ENCODE measurements at places on chromosomes 2 and 18.

DNA sequence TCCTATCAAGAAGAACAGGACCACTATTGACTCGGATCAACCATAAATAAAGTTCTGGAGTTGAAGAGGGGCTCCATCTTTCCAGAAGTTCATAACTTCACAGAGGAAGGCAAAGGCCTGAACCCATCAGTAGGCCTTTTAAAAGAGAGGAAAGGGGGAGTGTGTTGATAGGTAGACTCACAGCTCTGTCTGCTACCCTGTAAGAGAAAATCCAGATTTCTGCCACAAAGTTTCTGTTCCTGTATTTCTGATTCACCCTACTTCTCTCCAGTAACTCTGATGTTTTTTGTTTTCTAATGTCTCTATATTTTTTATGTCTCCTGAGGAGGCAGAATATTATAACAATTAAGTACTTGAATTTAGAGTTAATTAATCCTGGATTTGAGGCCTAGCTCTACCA is 564.0 kb downstream of the TNS1 start:
- no peak for DNase-seq

DNA sequence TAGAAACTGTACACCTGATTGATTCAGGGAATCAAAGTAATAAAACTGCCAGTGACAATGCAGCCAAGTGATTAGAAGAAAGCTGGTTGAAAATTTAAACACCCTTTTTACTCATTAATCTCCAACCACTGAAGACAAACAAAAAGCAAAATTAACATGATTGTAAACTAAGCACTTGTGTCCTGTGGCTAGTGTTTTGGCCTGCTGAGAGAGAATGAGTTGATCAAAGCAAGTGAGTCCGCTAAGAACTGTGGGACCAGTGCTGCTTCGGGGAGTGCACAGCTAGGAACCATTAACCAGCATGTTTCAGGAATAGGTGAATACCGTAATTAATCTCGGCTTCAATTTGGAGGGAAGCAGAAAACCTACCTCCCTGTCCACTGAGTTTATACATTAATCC is 13.6 kb upstream of the PAPOLG start:
- DNase-seq: no peak

DNA sequence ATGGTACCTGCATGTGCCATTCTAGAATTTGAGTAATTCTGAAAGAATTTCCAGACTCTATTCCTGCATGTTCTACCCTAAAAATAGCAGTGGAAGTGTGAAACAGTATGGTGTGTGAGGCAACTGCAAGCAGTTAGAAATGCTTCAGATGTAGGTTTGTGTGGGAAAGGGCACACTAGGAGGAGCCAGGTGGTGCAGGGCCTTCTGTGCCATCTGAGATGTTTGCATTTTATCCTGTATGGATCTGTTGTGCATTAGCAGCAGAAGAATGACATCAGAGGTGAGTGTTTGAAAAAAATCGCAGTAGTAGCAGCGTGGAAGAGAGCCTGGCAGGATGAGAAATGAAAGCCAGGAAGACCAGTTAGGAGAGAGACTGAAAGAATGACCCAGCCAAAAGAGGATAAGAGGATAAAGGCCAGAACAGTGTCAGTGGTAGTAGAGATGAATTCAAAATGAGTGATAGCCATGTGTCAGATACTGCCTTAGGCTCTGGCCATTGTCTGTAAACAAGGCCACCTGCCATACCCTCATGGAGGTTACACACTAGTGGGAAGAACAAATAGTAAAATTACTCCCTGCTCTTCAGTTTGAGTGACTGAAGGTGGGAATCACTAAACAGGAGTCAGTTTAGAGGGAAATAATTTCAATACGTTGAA is 142.2 kb downstream of the PKP4 start:
- DNase-seq: peak; percentile 78

DNA sequence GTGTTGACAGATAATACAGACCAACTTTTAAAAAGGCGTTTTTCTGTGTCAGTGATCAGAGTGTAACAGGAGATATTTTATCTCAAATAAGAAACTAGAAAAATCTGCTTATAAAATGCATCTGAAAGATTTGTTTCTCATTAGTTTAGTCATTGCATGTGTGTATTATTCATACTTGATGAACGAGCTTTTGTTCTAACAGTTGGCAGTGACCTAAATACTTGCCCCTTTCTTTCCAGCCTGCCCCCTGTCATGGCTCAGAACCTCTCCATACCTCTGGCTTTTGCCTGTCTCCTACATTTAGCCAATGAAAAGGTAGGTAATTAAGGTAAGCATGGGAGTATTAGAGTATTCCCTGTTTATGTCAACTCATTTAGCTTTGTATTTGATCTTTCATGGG is 33.6 kb downstream of the NCAPH start:
- no peak for DNase-seq

DNA sequence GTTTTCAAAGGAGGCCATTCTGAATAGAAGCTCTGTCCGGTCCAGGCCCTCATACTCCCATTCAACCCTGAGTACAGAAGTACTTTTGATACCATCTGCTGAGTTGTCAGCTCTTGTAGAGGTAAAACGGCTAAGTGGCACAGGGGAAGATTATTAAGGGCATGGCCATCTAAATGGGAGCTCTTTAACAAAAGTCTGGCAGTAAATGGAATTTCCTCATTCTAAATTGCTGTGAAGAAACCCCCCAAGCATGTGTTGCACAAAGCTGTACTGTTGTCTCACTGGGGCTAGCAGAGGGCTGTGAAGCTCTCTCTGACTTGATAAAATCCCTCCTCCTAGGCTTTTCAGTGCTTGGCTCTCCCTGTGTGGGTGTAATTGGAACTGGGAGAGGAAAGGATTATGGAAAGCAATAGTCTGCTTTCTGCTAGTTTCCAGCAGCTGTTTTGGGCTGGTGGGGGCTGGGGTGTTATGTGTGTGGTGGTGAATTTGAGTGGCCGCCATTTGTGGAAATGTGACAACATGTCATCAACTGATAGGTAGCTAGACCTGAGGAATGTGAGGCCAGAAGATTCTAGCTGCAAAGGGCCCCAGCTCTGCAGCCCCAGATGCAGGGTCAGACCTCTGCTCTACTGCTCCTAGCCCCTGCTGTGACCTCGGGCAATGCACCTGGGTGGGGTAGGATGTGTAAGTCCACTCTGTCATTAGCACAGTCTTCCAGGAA is 65.1 kb downstream of the MAP4K4 start:
- peak; percentile 91 for DNase-seq

DNA sequence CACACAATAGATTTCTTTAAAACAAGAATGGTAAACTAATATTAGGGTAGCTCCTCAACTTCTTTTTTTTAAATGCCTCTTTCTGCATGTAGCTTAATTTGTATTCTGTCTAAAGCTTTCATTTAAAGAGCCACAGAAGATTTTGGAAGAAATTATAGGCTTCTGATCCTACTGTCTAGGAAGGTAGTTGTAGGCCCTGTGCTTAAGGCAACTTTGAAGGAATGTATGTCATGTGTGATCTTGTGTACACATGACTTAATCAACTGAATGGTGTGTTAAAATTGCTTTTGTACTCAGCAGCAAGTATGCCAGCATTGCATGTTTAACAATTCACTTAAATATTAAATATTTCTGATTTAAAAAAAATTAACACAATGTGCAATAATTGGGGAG is 51.5 kb upstream of the LYPD6 start:
- DNase-seq: no peak

GRCh38 chr18:78664048-78664447 is 315.6 kb upstream of the SALL3 start:
- no peak for DNase-seq

- no peak for DNase-seq
These were observed 291.6 kb downstream of the CMPK2 start for GRCh38 chr2:6574121-6574520.

DNA sequence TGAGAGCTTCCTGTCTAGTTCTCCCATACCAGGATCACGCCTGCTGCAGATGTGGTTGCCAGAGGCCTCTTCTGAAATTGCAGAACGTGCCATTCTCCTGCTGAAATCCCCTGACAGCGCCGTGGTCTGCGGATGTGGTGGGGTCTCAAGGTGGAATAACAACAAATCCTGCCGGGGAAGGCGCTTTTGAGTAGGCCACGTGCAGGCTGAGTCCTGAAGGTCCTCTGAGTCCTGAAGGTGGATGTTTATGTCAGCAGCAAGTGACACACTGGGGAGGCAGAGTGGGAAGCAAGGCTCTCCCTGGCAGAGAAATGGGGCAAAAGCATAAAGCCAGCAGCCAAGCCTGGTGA is 241.4 kb downstream of the MYCN start:
- DNase-seq: no peak

DNA sequence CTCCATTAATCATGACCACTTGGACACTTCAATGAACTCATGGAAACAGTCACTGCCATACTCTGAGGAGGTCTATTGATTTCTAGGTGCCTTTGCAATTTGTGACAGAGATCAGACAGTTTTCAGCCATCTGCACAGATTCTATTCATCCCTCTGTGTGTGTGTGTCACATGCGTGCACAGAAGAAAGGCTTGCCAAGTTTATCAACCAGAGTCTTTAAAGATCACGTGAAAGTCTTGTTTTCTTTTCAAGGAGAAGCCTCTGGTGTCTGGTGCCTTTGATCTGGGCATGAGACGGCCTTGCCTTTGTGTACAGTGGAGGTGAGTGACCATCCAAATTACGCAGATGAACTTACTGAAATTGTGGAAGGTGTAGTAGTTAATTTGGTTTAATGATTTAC is 164.2 kb downstream of the VAPA start:
- no peak for DNase-seq

DNA sequence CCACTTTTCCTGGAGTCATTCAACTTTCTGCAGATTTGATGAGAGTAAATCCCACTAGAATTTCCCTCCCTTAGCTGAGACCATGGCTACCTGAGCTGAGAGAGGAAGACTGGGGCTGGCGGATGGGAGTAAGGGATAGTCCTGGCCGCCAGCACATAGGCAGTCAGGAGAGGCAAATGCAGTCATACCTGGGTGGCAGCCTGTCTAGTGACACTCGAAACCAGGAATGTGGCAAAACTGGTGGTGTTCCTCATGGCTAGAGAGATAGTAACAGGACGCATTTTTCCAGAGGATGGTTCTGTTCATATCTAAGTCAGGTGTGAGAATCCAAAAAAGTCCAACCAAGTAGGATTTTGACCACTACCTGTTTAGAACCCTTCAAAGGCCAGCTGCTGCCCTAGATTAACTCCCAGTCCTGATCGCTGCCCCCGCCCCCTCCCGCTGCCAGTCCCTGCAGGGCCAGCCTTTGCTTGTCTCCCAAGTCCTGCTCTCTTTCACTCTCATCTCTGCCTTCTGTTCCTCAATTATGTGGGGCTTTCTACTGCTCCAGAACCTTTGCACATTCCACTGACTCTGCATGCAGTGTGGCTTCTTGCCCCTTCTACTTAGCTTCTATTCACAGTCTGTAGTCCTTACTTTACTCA is 17.4 kb upstream of the SCG2 start:
- peak; percentile 90 for DNase-seq

DNA sequence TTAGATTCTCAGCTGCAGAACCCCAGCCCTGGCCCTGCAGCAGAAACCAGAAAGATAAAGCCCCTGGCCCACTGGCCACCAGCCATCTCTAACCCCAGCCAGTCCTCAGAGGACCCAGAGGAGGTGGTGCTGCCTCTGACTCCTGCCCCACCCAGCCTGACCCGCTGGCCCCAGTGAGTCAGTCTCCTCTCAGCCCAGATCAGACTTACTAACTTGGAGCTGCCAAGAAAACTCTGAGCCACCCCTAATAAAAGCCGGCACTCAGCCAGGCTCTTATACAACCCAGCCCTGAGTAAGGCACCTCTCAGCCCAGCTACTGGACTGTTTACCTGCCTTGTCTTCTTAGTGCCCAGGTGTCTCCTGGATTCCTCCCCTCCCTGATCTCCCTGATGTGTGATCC is 2.0 kb downstream of the SLC14A2 start:
- DNase-seq: no peak

DNA sequence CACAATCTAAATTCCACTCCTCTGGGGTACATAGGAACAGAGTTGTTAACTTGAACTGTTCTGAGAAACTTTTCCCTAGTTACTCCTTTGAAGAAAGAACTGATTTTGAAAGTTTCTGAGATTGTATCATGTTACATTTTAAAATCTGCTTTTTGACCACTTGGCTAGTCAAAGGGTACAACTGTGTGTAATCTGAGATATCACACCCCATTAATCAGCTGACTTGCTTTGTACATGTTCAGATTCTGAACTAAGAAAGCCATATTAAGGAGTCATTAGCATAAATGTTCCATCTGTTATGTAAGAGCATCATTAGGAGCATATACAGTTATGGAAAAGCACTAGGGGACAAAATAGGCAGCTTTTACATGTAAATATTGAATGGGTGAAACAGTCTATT is 3.8 kb upstream of the WDR35 start:
- no peak for DNase-seq

- DNase-seq: no peak
These were observed 20.8 kb upstream of the KCNK3 start for GRCh38 chr2:26671691-26672090.

DNA sequence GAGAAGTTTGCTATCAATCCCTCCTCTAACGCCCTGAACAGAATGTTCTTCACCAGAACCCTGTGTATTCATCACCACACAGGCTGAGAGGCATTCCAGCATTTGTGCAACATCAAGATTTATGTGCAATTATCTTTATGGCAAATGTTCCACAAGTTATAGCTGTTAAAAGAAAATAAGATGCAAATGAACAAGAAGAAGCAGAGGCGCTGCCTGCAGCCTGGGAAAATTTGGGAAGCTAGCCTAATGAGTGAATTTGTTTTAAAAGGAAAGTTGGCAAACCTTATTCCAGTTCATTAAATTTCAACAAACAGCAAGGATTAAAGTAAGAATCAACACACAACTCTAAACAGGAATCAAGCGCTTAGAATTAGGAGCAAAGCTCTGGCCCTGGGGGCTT is 5.3 kb downstream of the TPO start:
- no peak for DNase-seq

GRCh38 chr2:215052404-215052803 is 86.0 kb downstream of the ABCA12 start:
- no peak for DNase-seq

- peak; percentile 46 for DNase-seq
These were observed 82.6 kb downstream of the SP100 start for GRCh38 chr2:230498506-230499107.

DNA sequence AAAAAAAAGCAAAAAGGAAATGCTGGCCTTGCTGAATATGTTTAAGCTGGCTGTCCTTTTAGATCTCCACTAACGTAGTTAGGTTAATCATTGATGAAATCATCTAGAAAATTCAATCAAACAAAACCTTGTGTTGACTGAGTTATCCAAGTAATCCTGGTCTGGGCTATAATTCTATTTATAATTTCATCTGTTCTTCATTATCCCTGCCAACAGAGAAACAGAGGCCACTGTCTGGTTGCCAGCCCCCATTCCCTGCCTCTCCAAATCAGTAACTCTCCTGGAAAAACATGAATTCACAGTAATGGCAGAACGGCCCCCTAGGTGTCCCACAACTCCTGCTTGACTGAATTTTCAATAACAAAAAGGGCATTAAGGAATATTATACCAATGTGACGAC is 24.6 kb downstream of the DOCK10 start:
- DNase-seq: no peak

DNA sequence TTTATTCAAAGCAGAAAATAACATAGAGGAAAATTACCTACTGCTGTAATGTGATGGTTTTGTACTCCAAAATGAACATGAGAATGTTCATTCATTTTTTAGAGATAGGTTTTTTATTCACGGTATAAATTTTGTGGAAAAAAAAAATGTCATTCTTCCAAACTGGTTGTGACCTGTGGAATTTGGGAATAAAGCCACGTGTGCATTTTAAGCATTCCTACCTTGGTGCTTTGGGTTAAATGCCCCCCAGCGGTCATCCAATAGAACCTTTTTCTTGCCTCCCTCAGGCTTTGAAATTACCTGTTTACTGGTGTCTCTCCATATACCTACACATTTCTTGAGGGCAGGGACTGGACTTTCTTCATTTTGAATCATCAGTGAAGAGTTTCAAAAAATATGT is 740.7 kb downstream of the DPP10 start:
- no peak for DNase-seq

GRCh38 chr2:96024336-96025193 is 10.2 kb downstream of the GPAT2 start:
- no peak for DNase-seq
